ENCODE measurements at places on chromosomes 4 and X. TPM values are rescaled to one million over a fixed set of nuclear protein-coding genes. Genes with fewer than 3 reads are reported as not detected.

GRCh38 chr4:83083925-83084475, 30.5 kb downstream of the PLAC8 start:
- H3K27ac ChIP-seq, result no peak overlapping the region
- H3K4me1 ChIP-seq, result peaks cover 11% of the 10 kb centered on the region
- H3K27me3 ChIP-seq, result no peaks in the 10 kb centered on the region
- H3K4me3 ChIP-seq, result no peak overlapping the region
- H3K36me3 ChIP-seq, result no peaks in the 10 kb centered on the region
- no peak for DNase-seq

HHIP gene
- total RNA-seq, result 59.8 TPM

DNA sequence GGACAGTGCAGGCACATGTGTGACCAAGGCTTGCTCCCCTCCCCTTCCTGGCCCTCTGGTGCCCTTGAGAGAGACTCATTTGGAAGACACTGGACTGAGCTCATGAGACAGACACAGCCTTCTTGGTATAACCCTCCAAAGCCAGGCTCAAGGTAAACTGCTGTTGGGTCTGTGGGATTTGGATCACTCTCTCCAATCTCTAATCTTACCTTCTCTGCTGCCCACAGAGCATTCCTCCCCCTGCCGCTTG, 105.0 kb upstream of the MAMLD1 start:
- H3K27ac ChIP-seq, result no peak overlapping the region
- no peaks in the 10 kb centered on the region for H3K27me3 ChIP-seq
- H3K4me1 ChIP-seq, result no peaks in the 10 kb centered on the region

DNA sequence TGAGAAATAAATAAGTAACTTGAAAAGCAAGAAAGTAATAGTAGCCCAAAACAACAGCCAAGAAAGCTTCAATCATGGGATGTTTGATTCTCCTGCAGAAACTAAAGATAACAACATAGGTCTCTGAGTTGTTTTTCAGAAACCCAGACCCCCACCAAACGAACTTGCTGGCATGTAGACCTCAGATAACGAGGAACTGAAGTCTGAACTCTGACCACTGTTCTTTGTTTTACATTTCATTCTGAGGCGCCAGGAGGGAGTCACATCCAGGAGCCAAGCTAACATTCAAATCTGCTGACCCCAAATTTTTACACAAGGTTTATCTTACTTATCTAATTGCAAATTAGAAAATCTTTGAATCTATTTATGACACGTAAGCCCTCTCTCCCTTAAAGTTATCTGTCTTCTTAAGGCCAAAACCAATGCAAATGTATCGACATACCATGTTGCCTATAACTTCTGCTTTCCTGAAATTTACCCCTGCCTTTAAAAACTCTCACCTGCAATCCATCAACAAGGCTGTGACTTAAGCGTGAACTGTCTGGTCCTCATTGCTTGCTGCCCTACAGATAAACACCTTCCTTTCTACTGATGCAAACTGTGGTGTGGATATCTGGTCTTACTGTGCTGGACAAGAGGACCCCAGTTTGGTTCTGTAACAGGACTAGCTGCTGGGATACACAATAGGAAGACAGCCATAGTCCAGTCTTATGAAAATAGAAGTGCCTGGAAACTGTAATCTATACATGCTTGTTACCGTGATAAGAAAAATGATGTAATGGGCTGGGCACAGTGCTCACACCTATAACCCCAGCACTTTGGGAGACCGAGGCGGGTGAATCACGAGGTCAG, 37.5 kb upstream of the NEIL3 start:
- no peaks in the 10 kb centered on the region for H3K36me3 ChIP-seq
- DNase-seq, result no peak
- H3K27ac ChIP-seq, result no peak overlapping the region
- H3K4me1 ChIP-seq, result no peaks in the 10 kb centered on the region
- no peaks in the 10 kb centered on the region for H3K27me3 ChIP-seq

GRCh38 chr4:170090352-170091052, 746 bp upstream of the AADAT start:
- peaks cover 12% of the 10 kb centered on the region for H3K4me1 ChIP-seq
- peak overlapping the region; percentile 49 for H3K4me3 ChIP-seq
- DNase-seq, result no peak
- peak overlapping the region; percentile 60 for H3K27ac ChIP-seq
- H3K27me3 ChIP-seq, result no peaks in the 10 kb centered on the region
- H3K36me3 ChIP-seq, result no peaks in the 10 kb centered on the region

DNA sequence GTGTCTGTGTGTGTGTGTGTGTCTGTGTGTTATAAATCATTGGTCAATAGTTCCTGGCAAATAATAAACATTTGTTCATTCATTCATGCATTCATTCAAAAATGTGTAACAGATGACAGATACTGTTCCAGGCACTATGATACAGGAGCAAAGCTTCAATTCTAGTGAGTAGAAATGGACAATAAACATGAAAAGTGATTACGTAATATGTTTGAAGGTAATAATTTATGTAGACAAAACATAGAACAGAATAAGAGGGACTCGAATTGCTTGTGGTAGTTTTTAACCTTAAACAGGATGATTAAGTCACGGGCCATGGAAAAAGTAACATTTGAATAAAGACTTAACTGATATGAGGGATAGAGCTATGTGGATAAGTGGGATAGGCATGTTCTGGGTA, 90.1 kb upstream of the MAGEC2 start:
- no peak overlapping the region for H3K4me3 ChIP-seq
- H3K27me3 ChIP-seq, result no peaks in the 10 kb centered on the region
- H3K4me1 ChIP-seq, result no peaks in the 10 kb centered on the region
- no peaks in the 10 kb centered on the region for H3K36me3 ChIP-seq

F11 gene
- total RNA-seq, result 5.4 TPM

- no peak overlapping the region for H3K4me3 ChIP-seq
- no peaks in the 10 kb centered on the region for H3K36me3 ChIP-seq
- no peaks in the 10 kb centered on the region for H3K27me3 ChIP-seq
- no peak for DNase-seq
- H3K27ac ChIP-seq, result no peak overlapping the region
- H3K4me1 ChIP-seq, result no peaks in the 10 kb centered on the region
These were observed 465.2 kb upstream of the IGFBP7 start for GRCh38 chr4:57575426-57575825.
